Hair follicle dermal papilla cell (primary cell): ENCODE measurements at places on chromosomes 16 and 17. TPM values are rescaled to one million over a fixed set of nuclear protein-coding genes. Genes with fewer than 3 reads are reported as not detected.

ADAD2 gene
- not detected in 2 replicates for total RNA-seq

PDILT gene
- total RNA-seq, result not detected in 2 replicates

GAS2L2 gene
- not detected in 2 replicates for total RNA-seq

ESRP2 gene
- total RNA-seq, result 0.12 and 0.16 TPM in 2 replicates

CCL23 gene
- not detected in 2 replicates for total RNA-seq

ABCA8 gene
- total RNA-seq, result 0.49 and 1.3 TPM in 2 replicates

TMIGD1 gene
- not detected in 2 replicates for total RNA-seq

DNAH2 gene
- 0.12 and 0.16 TPM in 2 replicates for total RNA-seq

FBXW10 gene
- 0.24 and 0.32 TPM in 2 replicates for total RNA-seq

ADAP2 gene
- 0.24 and 0.32 TPM in 2 replicates for total RNA-seq

CTF1 gene
- total RNA-seq, result 3.5 and 5.8 TPM in 2 replicates

RGS11 gene
- 2.2 and 3.2 TPM in 2 replicates for total RNA-seq

MRPL38 gene
- 28.7 and 30.1 TPM in 2 replicates for total RNA-seq

CPHXL2 gene
- not detected in 2 replicates for total RNA-seq

CA4 gene
- not detected in 2 replicates for total RNA-seq

SOCS1 gene
- total RNA-seq, result 2.8 and 5.2 TPM in 2 replicates

EPOP gene
- total RNA-seq, result 0.85 and 1.5 TPM in 2 replicates

CORO6 gene
- 12.4 and 18.2 TPM in 2 replicates for total RNA-seq

ABCA10 gene
- 5.0 and 8.4 TPM in 2 replicates for total RNA-seq

ENPP7 gene
- not detected in 2 replicates for total RNA-seq

DUS1L gene
- total RNA-seq, result 50.3 and 53.1 TPM in 2 replicates

G6PC1 gene
- not detected in 2 replicates for total RNA-seq

QRICH2 gene
- 1.8 and 3.9 TPM in 2 replicates for total RNA-seq

XAF1 gene
- total RNA-seq, result 51.5 and 90.9 TPM in 2 replicates

KRTAP4-5 gene
- not detected in 2 replicates for total RNA-seq

SLC47A1 gene
- 4.3 and 5.2 TPM in 2 replicates for total RNA-seq

KRT39 gene
- total RNA-seq, result not detected in 2 replicates

PTX4 gene
- total RNA-seq, result 0.12 and 0.16 TPM in 2 replicates

CHST6 gene
- total RNA-seq, result 0.73 and 1.3 TPM in 2 replicates

TNP2 gene
- not detected in 2 replicates for total RNA-seq

NPW gene
- not detected in 2 replicates for total RNA-seq
